ENCODE measurements at places on chromosomes 7 and 10. TPM values are rescaled to one million over a fixed set of nuclear protein-coding genes. Genes with fewer than 3 reads are reported as not detected.
A peak's percentile ranks its signal among the peaks of the same experiment; 100 is the strongest.

DNA sequence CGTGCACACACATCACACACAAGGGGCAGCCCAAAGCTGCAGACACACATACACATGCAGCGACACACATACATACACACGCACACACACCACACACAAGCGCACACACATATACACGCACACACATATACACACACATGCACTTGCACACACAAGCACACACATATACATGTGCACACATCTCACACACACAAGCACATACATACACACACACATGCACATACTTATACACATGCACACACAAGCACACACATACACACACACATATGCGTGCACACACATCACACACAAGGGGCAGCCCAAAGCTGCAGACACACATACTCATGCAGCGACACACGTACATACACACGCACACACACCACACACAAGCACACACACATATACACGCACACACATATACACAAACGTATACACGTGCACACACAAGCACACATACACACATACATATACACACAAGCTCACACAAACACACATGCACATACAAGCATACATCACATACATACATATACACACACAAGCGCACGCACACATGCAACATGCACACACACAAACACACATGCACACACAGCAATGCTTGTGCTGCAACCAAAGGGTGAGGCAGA is 178.8 kb upstream of the PFKP start:
- H3K4me3 ChIP-seq = no peak overlapping the region
- H3K36me3 ChIP-seq = no peaks in the 10 kb centered on the region
- H3K27me3 ChIP-seq = peaks cover 8% of the 10 kb centered on the region
- H3K4me1 ChIP-seq = no peaks in the 10 kb centered on the region
- H3K27ac ChIP-seq = no peak overlapping the region

DNA sequence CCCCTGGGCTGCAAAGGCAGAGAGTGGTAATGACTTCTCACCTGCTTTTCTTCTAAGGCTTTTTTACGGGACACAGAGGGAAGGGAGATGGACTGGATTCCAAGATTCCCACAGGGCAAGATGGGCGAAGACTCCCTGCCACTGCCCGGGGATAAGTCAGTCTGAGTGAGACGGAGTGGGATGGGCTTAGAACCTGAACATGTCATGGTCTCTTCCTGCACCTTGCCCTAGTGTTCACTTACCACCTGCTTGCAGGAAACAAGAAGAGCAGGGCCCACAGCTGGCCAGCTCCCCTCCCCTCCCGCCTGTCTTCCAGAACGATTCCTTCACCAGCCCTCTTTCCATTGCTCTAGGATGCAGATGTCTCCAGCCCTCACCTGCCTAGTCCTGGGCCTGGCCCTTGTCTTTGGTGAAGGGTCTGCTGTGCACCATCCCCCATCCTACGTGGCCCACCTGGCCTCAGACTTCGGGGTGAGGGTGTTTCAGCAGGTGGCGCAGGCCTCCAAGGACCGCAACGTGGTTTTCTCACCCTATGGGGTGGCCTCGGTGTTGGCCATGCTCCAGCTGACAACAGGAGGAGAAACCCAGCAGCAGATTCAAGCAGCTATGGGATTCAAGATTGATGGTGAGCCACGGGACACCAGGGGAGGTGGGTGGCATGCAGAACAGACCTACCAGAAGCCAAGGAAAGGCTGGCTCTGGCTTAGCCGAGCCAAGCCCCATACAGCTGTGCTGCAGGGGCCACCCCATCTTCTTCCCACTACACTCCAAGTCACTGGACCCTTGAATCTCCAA is 1.3 kb downstream of the SERPINE1 start:
- DNase-seq = no peak
- no peaks in the 10 kb centered on the region for H3K27me3 ChIP-seq
- peak overlapping the region; percentile 91 for H3K4me3 ChIP-seq
- peak overlapping the region; percentile 97 for H3K27ac ChIP-seq

GRCh38 chr10:103448746-103449145 is 3.4 kb downstream of the CALHM2 start:
- no peak overlapping the region for H3K4me3 ChIP-seq
- H3K27me3 ChIP-seq = no peaks in the 10 kb centered on the region
- H3K36me3 ChIP-seq = peaks cover 32% of the 10 kb centered on the region
- no peak for DNase-seq
- peak overlapping the region; percentile 79 for H3K27ac ChIP-seq

DNA sequence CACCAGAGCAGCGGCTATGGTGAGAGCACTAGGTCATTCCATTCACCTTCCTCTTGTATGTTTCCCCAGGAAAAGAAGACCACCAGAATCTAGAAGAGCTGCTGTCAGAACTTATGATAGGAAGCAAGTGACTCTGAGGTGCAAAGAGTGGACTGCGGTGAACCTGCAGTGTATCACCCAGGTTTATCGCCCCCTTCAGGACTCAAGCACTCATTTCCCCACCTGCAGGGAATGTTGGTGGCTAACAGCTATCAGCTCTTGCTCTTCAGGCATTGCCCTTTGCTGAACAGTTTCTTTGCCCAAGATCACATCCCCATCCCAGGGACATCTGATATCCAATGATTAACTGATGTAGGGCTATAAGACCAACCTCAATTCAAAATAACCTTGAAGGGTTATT is 66.3 kb upstream of the IL6 start:
- H3K36me3 ChIP-seq = no peaks in the 10 kb centered on the region
- DNase-seq = no peak
- no peak overlapping the region for H3K4me3 ChIP-seq
- no peaks in the 10 kb centered on the region for H3K27me3 ChIP-seq
- H3K27ac ChIP-seq = no peak overlapping the region
- peaks cover 40% of the 10 kb centered on the region for H3K4me1 ChIP-seq

- H3K27ac ChIP-seq = no peak overlapping the region
- H3K4me3 ChIP-seq = no peak overlapping the region
- no peak for DNase-seq
- H3K27me3 ChIP-seq = no peaks in the 10 kb centered on the region
- peaks cover 54% of the 10 kb centered on the region for H3K4me1 ChIP-seq
- peaks cover 61% of the 10 kb centered on the region for H3K36me3 ChIP-seq
These were observed 11.5 kb downstream of the HNRNPA2B1 start for GRCh38 chr7:26188957-26189541.

DNA sequence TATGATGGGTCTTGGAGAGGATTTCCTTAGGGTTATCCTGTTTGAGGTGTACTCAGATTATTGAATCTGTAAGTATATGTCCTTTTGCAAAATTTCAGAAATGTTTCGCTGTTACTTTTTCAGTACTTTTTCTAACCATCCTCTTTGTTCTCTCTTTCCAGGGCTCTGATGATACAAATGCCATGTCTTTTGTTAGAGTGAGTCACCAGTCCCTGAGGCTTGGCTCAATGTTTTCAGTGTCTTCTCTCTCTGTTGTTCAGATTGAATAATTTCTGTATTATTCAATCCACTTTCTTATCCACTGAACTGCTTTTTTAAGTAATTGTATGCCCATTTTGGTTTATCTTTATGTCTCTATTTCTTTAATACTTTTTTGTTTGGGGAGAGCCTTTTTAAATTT is 449.4 kb downstream of the TNS3 start:
- peaks cover 2% of the 10 kb centered on the region for H3K4me1 ChIP-seq
- peaks cover 1% of the 10 kb centered on the region for H3K36me3 ChIP-seq
- DNase-seq = no peak
- no peak overlapping the region for H3K27ac ChIP-seq
- H3K4me3 ChIP-seq = no peak overlapping the region

DNA sequence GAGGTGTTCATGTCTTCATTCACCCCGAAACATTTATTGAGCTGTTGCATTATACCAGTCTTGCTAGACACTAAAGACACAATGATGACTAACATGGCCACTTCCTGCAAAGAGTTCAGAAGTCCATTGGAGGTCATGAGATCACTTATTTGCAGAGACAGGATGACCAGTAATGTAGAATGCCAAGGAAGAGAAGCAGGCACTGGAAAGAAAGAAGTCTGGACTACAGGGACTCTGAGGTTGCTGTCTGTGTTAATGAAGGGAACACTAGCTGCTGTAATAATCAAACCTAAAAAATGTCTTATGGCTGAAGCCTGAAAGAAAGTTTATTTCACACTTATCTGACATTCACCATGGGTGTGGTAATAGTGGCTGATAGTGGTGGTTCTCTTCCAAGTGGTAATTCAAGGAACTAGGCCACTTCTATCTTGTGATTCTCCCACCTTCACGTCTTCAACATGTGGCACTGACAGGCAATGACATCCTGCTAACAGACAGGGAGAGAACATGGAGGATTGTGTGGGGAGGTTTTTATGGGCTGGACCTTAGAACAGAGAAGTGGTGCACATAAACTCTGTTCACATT is 89.2 kb upstream of the MKLN1 start:
- no peak overlapping the region for H3K27ac ChIP-seq
- H3K36me3 ChIP-seq = peaks cover 2% of the 10 kb centered on the region
- no peak overlapping the region for H3K4me3 ChIP-seq
- no peaks in the 10 kb centered on the region for H3K27me3 ChIP-seq

GRCh38 chr10:4191354-4191753 is 406.3 kb upstream of the KLF6 start:
- H3K27me3 ChIP-seq = no peaks in the 10 kb centered on the region
- H3K4me1 ChIP-seq = peaks cover 9% of the 10 kb centered on the region
- H3K4me3 ChIP-seq = no peak overlapping the region
- H3K27ac ChIP-seq = no peak overlapping the region
- H3K36me3 ChIP-seq = no peaks in the 10 kb centered on the region

DNA sequence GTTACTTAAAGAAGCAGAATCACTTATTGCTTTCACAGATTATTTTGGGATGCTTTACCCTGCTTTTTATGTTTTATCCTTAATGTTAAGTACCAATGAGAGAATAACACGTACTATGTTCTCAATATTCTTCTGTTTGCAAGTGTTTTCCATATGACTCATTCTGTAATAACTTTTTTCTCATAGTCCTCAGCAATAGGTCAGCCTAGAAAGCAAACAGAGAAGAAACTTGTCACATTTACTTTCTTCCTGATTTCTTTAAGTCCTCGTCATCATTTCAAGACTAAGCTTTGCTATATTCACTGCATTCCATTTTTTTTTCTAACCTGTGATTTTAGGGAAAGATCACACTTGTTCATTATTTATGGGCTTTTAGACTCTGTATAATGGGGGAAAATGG is 6.8 kb upstream of the AGR2 start:
- peaks cover 40% of the 10 kb centered on the region for H3K4me1 ChIP-seq
- no peak for DNase-seq
- H3K4me3 ChIP-seq = peak overlapping the region; percentile 35
- H3K27ac ChIP-seq = peak overlapping the region; percentile 95
- no peaks in the 10 kb centered on the region for H3K27me3 ChIP-seq
- H3K36me3 ChIP-seq = no peaks in the 10 kb centered on the region

DNA sequence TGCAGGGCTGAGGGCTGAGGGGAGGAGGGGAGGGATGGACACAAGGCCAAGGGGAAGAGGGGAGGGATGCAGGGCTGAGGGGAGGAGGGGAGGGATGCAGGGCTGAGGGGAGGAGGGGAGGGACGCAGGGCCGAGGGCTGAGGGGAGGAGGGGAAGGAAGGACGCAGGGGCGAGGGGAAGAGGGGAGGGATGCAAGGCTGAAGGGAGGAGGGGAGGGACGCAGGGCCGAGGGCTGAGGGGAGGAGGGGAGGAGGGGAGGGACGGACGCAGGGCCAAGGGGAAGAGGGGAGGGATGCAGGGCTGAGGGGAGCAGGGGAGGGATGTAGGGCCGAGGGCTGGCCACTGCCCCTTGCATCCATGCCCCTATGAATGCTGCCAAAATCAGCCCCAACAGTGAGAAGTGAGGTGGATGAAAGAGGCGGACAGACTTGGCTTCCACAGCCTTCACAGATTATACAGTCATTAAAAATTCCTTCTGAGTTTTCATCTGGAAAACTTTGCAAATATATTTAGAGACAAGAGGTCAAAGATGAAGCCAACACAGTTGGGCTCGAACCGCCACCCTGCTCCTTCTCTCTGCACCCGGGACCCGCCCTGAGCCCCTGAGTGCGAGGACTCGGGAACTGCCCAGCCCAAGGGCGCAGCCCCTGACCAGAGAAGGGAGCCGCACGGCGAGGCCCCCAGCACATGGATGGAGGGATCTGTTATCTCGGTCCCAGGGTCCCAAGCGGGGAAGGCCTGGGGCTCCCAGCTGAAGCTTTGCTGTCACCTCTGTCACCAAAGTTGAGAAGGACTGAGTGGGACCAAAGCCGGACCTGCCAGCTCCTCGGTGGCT is 65.8 kb downstream of the DIP2C start:
- peak overlapping the region; percentile 100 for H3K27ac ChIP-seq
- no peak overlapping the region for H3K4me3 ChIP-seq
- DNase-seq = no peak
- peaks cover 54% of the 10 kb centered on the region for H3K4me1 ChIP-seq
- H3K27me3 ChIP-seq = no peaks in the 10 kb centered on the region
- no peaks in the 10 kb centered on the region for H3K36me3 ChIP-seq

- peak overlapping the region; percentile 66 for H3K27ac ChIP-seq
- DNase-seq = no peak
- H3K4me3 ChIP-seq = no peak overlapping the region
- H3K4me1 ChIP-seq = peaks cover 78% of the 10 kb centered on the region
These were observed 42.4 kb upstream of the AGBL3 start for GRCh38 chr7:134943785-134944400.

GRCh38 chr7:46909601-46910051 is 672.3 kb downstream of the TNS3 start:
- DNase-seq = no peak
- H3K4me3 ChIP-seq = no peak overlapping the region
- no peaks in the 10 kb centered on the region for H3K36me3 ChIP-seq
- no peak overlapping the region for H3K27ac ChIP-seq

DNA sequence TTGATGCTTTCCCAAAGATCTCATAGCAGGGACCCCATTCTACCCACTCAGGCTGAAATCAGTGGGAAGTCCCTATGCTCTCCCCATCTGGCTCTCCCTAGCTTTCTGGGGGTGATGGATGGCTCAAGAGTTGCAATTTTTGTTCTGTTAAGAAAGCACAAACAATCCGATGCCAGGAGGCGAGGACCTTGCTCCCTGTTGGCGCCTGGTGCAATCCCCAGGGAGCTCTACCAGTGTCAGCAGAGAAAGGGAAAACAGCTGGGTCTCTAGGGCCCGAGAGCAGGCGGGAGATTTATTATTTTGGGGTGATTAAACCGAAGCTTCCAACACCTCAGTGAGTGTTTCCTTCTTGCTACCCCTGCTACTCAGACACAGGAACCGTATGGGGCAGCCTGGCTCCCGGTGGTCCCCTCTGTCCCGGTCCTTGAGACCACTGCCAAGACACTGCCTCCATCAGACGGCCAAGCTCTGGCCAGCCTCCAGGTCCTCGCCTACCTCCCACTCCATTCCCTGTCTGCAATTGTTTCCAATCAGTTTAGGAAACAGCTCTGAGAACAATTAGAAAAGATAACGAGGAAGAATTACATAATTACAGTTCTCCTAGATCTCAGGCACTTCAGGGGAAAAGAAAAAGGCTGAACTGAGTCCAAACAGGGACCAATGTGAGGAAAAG is 147.9 kb downstream of the PLXNA4 start:
- no peak overlapping the region for H3K27ac ChIP-seq
- H3K4me1 ChIP-seq = peaks cover 46% of the 10 kb centered on the region
- no peak for DNase-seq

GRCh38 chr10:17122726-17123661 is 6.6 kb downstream of the CUBN start:
- DNase-seq = no peak
- no peaks in the 10 kb centered on the region for H3K36me3 ChIP-seq
- H3K4me3 ChIP-seq = no peak overlapping the region
- H3K27ac ChIP-seq = peak overlapping the region; percentile 42
- peaks cover 15% of the 10 kb centered on the region for H3K4me1 ChIP-seq

Gene SEMA3E
- 5.1 TPM for total RNA-seq

Gene BNIP3
- 31.0 TPM for total RNA-seq

Gene HOXA4
- total RNA-seq = not detected

Gene ADARB2
- total RNA-seq = 6.6 TPM

Gene EMX2
- total RNA-seq = 4.7 TPM

Gene CALCR
- total RNA-seq = 0.20 TPM

Gene GDF2
- total RNA-seq = not detected

Gene MSANTD7
- total RNA-seq = 13.4 TPM

Gene RGR
- total RNA-seq = not detected
